Stimulated activated CD4-positive, alpha-beta T cell treated with anti-CD3 and anti-CD28 coated beads, Interleukin-2, amount 100 ng/mL, for 4 hours (primary cell): ENCODE measurements at places on chromosomes 13 and 19.

- no peak for DNase-seq
Observed at GRCh38 chr13:92830821-92831220, 395.8 kb upstream of the GPC6 start.

- peak; percentile 1 for DNase-seq
Observed at GRCh38 chr13:36819739-36820090, 693 bp downstream of the RFXAP start.

GRCh38 chr13:66915596-66916185 is 314.4 kb downstream of the PCDH9 start:
- DNase-seq = no peak

DNA sequence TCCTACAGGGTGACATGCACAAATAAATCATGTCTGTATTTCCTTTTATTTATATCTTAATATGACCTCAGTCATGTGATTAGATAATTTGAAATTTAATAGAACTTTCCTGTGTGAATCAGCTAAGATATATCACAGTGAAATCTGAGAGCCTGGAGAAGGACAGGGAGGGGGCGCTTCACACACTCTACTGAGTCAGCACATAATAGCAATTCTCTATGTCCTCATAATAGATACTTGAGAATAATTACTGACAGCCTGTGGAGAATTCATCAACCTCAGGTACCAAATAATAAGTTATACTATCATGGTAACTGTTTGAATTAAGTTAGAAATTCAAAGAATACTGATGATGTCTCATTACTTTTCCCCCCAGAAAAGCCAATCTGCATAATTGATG is 98.0 kb upstream of the SLC10A2 start:
- no peak for DNase-seq

GRCh38 chr19:11437955-11438354 is 2.5 kb downstream of the PRKCSH start:
- DNase-seq = no peak

DNA sequence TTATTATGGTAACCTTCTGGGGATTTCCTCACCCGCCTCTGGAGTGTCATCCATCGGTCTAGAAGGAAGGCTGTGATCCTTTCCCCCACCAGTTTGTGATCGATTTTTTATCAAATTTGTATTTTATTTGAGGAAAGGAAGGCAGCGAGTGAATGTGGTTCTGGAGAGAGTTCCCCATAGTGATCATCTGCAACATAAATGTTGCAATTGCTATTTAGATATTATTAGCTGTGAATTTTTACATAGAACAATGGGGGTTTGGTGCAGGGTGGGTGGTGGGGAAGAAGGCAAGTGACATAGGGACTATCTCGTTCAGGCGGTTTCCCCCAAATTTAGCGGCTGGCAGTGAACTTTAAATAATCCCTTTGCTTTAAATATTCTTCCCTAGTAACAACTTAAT is 1.2 kb downstream of the CDK8 start:
- DNase-seq = no peak

DNA sequence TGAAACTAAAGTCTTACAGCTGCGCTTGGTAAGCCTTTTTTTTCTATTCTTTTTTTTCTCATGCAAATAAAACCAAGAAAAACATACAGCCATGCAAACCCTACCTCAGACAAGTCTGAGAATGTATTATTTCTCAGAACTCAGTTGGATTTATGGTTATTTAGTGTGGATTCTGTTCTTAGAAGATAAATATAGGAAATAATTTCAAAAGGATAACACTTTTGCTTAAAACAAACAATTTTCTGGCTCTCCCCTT is 40.7 kb upstream of the TNFSF11 start:
- no peak for DNase-seq

GRCh38 chr13:49627831-49628652 is at the start of gene ARL11:
ARL11 (plus strand) TSS chr13:49628507; CDS start chr13:49630448, 1,941 bp downstream.
- DNase-seq = peak; percentile 15

DNA sequence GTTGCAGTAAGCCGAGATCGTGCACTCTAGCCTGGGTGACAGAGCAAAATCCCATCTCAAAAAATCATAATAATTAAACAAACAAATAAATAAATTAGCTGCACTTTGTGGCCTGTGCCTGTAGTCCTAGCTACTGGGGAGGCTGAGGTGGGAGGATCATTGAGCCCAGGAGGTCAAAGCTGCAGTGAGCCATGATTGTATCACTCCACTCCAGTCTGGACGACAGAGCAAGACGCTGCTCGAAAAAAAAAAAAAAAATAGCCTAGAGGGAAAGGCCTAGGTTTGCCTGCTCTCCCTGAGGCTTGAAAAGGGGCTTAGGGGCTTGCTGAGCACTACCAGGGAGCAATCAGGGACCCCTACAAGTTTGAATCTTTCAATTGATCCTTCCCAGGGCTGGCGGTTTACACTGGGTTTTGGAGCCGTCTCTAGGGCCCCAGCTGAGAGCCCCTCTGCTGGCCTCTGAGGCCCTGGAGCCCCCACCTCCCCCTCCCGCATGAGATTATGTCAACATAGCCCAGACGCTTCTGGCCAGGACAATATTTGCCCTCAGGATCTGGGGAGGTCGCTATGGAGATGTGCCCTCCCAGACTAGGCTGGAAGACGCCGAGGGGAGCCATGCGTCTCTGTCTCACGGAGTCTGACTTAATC is 10.4 kb upstream of the GIPR start:
- no peak for DNase-seq

DNA sequence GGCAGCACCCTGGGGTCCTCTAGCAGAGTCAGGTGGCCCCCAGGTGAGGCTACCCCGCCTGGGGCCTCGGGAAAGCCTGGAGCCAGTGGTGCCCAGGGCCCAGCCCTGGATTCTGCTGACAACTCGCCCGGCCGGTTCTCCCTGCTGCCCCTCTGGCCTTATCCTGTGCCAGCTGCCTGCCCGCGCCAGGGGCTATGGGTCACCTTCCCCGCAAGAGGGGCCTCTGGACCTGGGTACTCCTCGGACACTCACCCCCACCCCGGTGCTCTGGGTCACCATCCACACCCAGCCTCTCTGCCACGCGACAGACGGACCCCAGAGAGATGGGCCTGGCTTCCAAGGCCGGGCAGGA is 24.0 kb downstream of the ZBTB7A start:
- DNase-seq = no peak

DNA sequence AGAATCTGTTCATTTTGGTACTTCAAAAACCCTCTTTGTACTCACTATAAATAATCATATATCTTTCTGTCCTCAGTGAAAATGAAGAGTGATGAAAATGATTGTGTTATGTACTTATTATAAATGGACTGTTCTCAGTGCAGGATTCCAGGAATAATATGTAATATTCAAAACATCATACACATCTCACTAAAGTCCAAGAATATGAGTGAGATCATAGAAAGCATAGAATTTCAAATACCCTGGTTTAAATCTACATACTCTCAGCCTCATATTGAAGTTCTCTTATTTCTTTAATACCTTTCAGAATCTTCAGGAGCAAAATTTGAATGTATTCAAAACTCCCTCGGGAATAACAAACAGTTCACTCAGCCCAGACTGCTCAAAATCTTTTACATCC is 868.0 kb downstream of the SLITRK6 start:
- DNase-seq = no peak

DNA sequence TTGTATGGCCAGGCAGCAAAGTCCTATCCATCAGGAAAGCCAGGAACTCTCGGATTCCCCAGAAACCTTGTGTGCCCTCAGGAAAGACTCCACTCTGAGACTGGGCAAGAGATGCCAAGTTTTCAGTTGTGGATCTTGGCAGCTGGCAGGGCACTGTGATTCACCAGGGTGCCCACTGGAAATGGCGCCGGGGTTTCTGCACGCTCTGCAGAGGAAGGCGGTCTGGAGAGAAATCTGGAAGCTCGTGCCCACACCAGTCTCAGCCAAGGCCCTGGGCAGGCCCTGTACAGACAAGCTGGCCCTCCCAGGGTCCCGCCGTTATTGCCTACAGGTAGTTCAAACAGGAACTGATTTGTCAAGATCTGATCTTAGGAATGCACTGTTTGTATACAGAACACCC is 4.9 kb downstream of the NAPA start:
- no peak for DNase-seq

DNA sequence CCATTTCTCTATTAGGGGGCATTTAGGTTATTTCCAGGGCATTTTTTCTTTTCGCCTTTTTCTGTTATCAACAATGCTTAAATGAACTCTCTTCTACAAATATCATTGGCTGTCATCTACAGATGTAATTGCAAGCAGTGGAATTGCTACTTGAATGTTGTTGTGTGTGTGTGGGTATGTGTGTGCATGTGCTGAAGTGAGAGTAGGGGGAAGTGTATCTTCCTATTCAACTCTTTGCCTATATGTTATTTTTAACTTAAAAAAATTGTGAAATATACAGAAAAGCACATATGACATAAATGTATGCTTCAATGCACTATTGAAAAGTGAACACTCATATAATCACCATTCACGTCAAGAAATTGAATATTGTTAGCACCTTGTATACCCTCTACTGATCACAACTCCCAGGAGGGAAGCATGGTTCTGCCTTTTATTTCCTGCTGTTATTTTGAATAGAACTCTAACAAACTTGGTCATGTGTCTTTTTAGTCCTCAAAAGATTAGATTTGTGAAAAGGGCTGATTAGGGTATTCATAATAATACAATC is 24.7 kb downstream of the WDFY2 start:
- DNase-seq = no peak

DNA sequence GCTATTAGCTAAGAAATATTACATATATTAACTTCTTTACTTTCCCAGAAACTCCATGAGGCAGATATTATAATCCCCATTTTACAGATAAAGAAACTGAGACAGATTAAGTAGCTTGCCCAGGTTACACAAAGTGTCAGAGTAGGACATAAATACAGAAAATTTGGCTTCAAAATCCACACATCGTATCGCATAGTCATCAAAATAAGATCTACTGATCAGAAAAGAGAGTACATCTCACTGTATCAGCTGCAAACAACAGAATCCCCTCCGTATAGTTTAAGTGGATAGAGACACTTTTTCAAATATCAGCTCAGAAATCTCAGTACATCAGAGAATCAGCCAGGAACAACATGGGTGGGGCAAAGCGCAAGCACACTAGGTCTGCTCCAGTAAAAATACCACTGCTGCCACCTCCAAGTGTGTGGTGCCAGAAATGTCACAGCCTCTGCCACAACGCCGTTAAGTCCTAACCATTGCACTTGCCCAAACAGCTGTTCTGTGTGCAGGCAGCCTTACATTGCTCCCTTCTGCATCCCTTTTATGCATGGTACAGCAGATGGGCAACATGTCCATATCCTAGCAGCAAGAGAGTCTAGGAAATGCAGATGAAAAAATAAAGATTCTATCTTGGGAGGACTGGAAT is 204.8 kb downstream of the KLF12 start:
- no peak for DNase-seq

GRCh38 chr19:570251-570686 is 2.1 kb upstream of the BSG start:
- DNase-seq = no peak

DNA sequence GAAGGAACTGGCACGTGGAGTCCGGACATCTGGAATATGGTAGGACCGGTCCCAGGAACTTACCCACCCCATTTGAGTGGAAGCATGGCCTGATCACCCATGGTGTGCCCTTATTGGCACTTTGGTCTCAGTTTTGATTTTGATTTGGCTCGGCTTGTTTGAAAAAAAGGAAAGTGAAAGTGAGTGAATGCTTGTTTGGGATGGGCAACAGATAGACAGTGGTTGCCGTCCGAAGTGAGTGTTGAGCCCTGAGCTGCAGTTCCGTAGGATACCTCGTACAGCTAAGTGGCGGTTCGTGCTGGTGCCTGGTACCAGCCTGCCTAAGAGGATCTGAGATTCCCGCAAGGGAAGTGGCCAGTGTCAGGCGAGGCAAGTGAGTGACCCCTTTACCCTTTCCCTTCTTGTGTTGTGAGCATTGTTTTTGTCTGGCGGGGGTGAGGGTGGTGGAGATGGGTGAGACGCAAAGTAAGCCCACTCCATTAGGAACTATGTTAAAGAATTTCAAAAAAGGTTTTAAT is 605.8 kb downstream of the UQCRFS1 start:
- no peak for DNase-seq

DNA sequence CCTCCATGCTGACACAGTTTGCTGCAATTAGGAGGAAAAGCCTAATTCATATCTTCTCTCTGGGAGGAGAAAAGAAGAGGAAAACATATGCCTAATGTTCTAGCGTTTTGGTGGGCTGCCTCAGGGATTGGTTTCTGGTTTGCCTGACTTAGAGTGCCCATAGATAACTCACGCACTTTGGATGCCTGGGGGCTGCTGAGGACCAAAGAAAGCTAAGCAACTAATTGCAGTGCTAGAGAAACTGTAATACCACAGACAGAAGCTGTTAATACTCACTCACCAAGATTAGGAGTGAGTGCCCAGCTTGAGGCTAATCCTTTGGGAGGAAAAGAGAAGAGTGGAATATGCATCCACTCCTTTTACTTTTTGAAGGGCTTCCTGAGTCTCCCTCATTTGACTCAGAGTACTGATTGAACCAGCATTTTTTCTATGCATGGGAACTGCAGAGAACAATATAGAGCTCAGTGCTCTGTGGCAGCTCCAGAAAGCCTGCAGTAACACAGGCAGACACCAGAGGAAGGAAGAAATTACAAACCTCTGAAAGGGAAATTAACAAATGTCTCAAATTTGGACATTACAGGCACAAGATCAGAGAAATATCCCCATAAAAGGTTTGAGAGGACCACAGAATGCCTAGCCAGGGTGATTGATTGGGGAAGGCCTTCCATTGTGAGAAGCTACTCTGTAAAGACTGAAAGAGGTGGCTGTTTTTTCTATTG is 666.4 kb downstream of the OLFM4 start:
- DNase-seq = no peak

DNA sequence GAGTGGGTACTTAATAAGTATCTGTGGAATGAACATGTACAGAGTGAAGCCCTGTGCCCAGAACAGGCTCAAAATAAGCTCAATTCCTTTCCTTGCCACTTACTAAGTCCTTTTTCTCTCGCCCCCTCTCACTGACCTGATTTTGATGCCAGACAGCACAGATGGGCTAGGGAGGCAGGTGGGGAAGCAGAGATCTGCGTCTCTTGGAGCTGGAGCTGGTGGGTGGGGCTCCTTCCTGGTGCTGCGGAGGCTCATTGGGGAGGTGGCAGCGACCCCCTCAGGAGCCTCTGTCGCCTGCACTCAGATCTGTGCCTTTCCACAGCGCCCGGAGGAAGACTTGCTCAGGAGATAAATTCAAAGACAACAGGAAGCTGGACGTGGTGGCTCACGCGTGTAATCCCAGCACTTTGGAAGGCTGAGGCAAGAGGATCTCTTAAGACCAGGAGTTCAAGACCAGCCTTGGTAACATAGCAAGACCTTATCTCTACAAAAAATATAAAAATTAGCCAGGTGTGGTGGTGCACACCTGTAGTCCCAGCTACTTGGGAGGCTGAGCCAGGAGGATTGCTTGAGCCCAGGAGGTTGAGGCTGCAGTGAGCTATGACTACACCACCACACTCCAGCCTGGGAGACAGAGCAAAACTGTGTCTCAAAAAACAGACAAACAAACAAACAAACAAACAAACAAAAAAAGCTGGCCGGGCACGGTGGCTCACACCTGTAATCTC is 14.6 kb downstream of the AKT2 start:
- DNase-seq = no peak

DNA sequence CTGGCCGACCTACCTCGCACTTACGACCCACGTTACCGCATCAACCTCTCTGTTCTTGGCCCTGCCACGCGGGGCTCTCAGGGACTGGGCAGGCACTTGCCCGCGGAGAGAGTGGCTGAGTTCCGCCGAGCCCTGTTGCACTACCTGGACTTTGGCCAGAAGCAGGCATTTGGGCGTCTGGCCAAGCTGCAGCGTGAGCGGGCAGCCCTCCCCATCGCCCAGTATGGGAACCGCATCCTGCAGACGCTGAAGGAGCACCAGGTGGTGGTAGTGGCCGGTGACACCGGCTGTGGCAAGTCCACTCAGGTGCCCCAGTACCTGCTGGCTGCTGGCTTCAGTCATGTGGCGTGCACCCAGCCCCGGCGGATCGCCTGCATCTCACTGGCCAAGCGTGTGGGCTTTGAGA is 4.2 kb downstream of the DHX34 start:
- DNase-seq = no peak
